ENCODE measurements at places on chromosomes 7 and 10.

GRCh38 chr7:142865766-142866165 is 10.9 kb downstream of the EPHB6 start:
- no peak for DNase-seq

DNA sequence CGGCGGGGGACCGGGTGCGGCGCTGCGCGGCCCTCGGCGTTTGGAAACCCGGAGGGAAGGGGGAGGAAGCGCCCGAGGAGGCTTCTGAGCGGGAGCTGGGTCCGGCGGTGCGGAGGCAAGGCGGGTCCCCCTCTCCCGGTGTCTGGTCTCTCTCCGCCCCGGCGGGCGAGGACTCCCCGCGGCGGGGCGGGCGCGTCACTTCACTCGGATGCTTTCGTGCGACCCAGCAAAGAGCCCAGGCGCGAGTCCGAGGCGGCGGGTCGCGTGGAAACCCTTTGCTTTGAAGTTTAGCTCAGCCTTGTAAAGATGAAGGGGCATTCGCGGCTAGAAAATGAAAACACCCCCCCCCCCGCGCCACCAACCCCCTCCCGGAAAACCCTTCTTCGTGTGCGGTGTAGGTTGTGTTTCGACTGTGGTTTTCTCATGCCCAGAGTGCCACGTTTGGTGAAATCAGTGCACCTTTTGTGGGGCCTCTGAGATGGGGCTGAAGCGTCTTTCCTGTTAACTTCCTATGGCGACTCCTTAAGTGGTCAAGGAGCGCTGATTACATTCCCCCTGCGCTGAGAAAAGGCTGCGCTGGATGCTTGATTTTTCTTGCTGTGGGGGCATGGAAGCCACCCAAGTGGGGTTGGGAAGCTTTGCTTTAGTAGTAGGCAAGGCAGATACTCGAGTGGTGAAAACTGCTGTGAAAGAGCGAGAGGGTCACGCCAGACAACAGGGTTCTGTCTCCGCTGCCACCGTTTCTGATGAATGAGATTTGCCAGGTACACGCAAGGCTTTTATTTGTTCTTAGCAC is 876 bp downstream of the GNAI1 start:
- peak; percentile 54 for DNase-seq

- DNase-seq: no peak
Observed at GRCh38 chr7:112587504-112587903, 106.7 kb downstream of the LSMEM1 start.

DNA sequence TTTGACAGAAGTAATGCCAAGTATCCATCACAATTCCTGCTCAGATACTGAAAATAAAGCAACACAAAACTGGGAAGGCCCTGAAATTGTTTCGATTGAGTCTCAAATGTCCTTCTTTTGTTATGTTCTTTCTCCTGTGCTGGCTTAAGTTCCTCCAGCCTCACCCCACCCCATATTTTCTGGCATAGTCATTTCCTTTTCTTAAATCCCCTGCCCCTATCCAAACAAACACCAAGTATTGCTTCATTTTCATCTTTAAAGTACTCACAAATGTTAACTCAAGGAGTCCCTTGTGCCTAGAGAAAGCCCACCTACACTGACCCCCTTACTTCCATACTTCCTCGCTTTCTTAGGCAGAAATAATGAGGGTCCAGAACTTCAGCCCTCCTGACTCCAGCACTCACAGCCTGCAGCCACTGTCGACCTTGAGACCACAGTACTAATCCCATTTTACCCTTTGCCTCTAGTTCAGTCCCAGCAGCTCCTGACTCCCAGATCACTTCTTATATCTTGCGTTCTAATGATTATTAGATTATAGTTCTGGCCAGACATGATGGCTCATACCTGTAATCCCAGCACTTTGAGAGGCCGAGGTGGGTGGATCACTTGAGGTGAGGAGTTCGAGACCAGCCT is 73.2 kb upstream of the ST8SIA6 start:
- DNase-seq: peak; percentile 79

GRCh38 chr10:17219024-17219423 is 9.0 kb upstream of the VIM start:
- peak; percentile 46 for DNase-seq

- DNase-seq: no peak
Observed at GRCh38 chr7:129970816-129971215, 18.1 kb upstream of the UBE2H start.

DNA sequence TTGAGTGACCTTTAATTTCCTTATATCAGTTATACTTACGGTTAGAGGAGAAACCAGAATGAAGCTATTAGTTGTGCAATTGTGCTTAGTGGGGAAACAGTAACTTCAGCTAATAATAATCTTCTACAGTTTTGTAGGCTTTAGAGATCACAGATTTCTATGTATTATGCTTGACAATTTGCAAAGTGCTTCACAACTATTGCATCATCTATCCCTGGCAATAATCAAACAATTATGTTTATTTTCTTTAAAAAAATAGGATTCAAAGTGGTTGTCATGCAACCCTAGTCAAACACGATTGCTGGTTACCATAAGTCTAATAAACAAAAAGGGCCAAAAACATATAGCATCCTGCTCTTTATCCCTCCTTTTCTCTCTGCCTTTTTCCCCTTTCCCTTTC is 530.3 kb downstream of the NXPH1 start:
- no peak for DNase-seq

DNA sequence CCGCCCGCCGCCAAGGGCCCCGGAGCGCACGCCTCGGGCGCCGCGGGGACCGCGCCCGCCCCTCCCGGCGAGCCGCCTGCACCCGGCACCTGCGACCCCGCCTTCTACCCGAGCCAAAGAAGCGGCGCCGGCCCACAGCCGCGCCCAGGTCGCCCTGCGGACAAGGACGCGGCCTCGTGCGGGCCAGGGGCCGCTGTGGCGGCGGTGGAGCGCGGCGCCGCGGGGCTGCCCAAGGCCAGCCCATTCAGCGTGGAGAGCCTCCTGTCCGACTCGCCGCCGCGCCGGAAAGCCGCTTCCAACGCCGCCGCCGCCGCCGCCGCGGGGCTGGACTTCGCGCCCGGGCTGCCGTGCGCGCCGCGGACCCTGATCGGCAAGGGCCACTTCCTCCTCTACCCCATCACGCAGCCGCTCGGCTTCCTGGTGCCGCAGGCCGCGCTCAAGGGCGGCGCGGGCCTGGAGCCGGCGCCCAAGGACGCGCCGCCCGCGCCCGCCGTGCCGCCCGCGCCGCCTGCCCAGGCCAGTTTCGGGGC is 3.5 kb downstream of the UNCX start:
- no peak for DNase-seq

GRCh38 chr10:36367362-36367761 is 725.3 kb upstream of the FZD8 start:
- DNase-seq: no peak

DNA sequence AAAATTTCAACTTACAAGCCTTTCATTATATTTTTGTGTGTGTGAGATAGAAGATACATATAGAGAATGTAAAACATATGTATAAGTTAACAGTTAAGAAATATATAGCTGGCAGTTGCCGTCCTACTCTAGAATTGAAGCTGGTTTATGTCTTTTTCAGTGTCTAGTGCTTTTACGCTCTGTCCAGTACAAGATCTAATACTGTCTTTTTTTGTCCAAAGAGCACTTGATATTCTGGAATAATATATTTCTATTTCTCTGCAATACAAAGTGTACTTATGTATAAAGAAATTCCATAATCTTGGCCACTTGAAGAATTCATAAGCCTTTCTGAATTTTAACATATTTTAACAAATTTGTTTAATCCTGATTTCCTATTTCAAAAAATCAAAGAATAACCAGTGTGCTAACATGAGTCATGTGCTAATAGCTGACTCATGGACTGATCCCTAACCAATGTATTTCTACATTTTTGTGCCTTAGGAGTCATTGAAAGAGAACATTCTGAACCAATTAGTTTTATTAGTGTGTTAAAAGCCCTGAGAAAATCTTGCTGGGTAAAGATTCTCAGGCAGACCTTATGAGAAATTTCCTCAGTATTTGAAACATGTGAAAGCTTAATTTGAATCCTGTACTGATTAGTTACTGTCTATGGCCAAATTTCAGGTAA is 73.2 kb upstream of the CCAR1 start:
- peak; percentile 83 for DNase-seq

GRCh38 chr10:16942381-16943078 is 125.3 kb upstream of the RSU1 start:
- DNase-seq: peak; percentile 14

- no peak for DNase-seq
Observed at GRCh38 chr7:16045296-16045695, 358.8 kb upstream of the MEOX2 start.

DNA sequence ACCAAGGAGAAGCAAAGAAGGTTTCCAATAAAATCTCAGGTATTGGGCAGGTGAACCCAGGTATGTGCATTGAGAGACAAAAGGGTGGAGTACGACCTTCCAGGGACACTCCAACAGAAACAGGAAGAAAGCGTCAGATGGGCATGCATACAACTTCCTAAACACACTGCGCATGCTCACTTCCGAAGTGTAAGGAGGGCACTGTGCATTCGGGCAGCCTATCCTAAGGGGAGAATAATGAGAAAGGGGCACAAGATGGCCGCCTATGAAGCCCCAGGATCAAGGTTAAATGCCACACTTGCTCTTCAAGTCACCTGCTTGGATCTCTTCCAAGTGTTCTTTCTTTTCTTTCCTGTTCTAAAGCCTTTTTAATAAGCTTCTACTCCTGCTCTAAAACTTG is 39.4 kb upstream of the PRSS1 start:
- no peak for DNase-seq

- peak; percentile 22 for DNase-seq
Observed at GRCh38 chr7:19520392-19520791, 188.4 kb downstream of the POLR1F start.

GRCh38 chr7:117389871-117390270 is 37.4 kb downstream of the ASZ1 start:
- no peak for DNase-seq

DNA sequence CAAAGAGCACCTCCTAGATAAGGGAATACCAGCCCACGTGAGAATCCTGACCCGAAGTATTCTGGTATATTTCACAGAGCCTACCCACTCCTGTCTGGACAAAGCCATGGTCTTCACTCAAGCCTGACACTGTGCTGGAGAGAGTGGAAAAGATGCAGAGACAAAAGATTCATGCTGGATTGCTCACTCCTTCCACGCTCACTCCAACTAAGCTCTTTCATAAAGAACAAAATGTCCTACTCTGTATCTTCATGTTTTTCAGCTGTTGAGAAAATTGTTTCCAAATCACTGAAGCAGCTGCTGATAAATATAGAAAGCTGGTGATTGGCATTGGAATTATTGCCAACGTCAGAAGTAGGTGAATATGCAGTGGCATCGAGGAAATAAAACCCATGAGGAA is 106.0 kb downstream of the ABLIM1 start:
- DNase-seq: no peak

DNA sequence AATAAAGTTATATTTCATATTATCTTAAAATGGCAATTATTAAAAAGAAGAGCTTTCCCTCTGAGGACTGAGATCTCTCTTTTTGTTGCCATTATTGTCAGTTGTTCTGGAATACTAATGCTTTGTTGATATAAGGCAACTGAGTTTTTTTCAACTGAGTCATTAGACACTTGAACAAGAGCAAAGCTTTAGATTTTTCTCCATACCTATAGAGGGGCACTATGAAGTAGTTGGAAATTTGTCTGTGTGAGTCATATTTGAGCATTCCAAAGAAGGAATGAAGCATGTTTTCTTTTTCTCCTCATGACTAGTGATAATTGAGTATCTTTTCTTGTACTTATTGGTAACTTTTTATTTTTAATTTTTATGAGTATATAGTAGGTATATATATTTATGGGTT is 24.5 kb downstream of the RPA3 start:
- DNase-seq: peak; percentile 84

DNA sequence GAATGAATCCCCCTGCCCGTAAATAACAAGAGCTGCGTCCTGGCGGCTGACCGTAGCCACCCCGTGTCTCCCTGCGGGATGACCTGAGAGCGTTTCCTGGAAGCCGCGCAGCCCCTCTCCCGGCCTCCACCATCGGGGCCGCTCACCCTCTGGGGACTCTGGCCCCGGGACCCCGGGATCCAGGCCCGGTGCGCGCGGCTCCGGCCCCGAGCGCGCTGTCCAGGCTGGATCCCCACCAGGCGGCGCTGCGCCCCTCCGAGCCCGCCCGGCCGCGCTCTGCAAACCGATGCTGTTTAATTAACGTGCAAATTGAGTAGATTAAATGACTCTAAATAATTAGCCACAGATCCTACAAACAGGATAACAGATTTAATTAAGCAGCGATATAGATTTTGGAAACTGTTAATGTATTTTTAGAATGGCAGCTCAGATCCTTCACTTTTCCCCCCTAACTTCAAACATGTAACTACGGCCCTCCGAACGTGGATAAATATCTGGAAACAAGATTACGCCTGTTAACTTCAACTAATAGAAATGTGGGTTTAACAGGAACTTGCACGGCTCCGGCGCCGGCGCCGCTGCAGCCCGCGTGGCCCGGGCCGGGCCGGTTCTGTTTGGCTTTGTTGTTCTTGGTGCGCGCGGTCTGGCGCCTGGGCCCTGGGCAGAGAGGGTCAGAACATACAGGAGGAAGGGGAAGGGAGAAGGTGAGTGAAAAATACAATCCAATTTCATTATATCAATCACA is 7.1 kb upstream of the UNCX start:
- no peak for DNase-seq

GRCh38 chr7:4266270-4267040 is 415.6 kb upstream of the FOXK1 start:
- no peak for DNase-seq

Measured in M059J (cell line).